ENCODE measurements at places on chromosomes 5 and 9.

- DNase-seq: no peak
Measured at GRCh38 chr5:31963358-31964006, 210.6 kb downstream of the GOLPH3 start.

DNA sequence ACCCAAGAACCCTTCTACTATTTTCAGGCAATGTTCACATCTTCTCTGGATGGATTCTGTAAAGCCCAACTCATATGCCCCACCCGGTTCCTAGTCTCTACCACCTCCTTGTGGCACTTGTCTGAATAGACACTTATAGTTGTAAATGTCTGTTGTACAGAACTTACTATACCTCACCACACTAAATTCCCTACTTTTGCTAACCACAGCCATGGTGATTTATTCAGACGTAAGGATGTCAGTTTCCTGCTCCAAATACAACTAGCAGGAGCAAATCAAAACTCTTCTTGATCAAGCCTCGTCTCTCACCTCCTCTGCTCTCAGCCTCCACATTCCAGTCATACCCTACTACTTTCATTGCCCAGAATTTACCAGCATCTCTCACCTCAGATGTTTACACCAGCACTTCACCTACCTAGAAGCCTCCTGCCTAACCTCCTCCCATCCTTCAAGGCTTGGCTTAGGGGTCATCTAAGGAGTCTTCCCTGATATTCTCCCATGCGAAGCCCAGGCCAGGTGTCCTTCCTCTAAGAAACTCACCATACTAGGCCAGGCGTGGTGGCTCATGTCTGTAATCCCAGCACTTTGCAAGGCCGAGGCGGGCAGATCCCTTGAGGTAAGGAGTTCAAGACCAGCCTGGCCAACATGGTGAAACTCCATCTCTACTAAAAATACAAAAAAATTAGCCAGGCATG is 75.5 kb downstream of the MAPKAP1 start:
- DNase-seq: no peak

- no peak for DNase-seq
Measured at GRCh38 chr9:99624499-99625233, 197.0 kb upstream of the NR4A3 start.

- no peak for DNase-seq
Measured at GRCh38 chr9:93580654-93581380, 4.4 kb downstream of the PHF2 start.

DNA sequence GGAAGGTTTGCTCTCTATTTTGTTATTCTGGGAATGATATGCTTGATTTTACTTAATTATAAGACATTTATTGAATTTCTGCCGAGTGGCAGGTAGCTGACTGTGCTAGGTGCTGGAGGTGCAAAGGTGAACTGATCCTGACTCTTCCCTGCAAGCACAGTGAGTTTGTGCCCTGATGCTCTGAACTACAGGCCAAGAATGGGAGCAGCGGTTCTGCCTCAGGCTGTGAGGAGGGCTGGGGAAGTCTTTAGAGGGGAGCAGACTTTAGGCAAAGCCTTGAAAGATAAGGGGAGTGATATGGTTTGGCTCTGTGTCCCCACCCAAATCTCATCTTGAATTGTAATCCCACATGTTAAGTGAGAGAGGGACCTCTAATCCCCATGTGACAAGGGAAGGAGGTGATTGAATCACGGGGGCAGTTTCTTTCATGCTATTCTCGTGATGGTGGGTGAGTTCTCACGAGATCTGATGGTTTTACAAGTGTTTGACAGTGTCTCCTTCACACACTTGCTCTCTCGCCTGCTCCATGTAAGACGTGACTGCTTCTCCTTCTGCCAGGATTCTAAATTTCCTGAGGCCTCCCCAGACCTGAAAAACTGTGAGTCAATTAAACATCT is 73.1 kb downstream of the NDFIP1 start:
- no peak for DNase-seq

GRCh38 chr5:98936948-98937715 is 8.3 kb upstream of the CHD1 start:
- DNase-seq: no peak

DNA sequence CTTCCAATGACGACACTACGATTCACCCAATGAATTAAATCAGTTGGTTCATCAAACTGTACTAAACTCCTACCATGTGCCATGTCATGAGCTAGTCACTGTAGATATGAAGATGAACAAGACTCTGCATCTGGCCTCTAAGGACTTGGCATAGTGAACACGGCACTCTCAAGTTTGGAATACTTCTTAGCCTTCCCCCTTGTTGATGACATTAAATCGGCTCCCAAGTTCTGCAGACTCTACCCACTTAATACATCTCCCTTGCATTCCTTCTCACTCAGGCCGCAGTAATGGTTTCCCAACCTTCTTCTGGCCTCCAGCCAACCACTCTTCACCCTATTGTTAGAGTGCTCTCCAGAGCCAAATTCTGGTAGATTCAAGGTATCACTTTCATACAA is 184.7 kb downstream of the MAPKAP1 start:
- DNase-seq: no peak

- no peak for DNase-seq
Measured at GRCh38 chr5:92730486-92730885, 850.5 kb downstream of the NR2F1-AS1 start.

DNA sequence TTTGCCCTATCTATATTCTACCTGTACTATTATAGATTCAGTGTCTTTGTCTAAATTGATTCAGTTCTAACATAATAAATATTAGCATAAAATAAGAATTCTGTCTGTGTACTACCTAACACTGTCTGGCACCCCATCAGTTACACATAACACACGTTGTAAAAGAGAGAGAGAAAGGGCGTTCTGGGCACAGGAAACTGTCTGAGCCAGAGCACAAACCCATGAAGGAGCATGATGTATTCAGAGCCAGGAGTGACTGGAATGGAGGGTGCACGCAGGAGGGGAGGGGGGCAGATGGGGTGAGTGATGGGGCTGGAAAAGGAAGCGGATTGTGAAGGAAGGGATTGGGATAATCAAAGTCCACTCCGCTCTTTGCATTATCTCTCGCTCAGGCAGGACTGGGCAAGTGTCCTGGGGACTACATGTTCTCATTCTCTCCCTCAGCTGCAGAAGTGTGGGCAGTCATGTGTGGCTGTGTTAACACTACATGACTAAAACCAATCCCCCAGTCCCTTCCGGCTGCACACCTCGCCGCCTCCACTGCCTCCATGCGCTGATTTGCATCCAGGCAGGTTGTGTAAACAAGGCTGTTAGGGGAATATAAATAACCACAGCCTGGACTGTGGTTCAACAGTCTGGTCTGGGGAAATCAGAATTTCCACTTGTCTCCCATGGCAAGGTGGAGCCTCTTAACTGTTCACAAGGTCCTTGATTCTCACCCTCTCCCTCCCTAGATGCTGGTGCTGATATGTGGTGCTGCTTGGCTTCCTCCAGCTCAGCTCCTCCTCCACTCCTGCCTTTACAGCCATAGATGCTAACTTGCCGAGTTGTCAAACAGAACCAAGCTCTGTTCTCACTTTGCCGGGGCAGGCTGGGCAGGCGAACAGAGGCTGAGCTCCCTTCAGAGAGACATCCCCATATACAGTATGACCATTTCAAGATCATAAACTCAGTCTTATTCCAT is 367.5 kb upstream of the BRINP1 start:
- DNase-seq: peak; percentile 49

DNA sequence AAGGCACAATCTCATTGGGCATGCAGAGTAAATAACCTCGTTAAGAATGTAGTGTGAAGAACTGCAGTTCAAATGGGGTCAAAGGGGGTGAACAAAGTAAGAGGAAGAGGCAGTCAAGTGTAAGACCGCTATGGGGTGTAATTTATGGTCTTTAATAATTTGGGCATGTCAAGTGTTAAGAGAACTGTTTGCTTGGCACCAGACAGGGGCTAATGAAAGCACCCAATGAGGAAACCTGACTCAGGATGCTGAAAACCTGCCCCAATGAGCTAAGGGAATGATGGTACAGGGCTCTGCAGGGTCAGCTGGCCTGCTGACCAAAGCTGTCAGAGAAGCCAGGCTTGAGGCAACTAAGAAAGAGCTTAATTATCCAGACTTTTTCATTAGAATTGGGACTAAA is 368.1 kb downstream of the DTWD2 start:
- no peak for DNase-seq

GRCh38 chr5:54717459-54717858 is 199.9 kb downstream of the SNX18 start:
- DNase-seq: no peak

DNA sequence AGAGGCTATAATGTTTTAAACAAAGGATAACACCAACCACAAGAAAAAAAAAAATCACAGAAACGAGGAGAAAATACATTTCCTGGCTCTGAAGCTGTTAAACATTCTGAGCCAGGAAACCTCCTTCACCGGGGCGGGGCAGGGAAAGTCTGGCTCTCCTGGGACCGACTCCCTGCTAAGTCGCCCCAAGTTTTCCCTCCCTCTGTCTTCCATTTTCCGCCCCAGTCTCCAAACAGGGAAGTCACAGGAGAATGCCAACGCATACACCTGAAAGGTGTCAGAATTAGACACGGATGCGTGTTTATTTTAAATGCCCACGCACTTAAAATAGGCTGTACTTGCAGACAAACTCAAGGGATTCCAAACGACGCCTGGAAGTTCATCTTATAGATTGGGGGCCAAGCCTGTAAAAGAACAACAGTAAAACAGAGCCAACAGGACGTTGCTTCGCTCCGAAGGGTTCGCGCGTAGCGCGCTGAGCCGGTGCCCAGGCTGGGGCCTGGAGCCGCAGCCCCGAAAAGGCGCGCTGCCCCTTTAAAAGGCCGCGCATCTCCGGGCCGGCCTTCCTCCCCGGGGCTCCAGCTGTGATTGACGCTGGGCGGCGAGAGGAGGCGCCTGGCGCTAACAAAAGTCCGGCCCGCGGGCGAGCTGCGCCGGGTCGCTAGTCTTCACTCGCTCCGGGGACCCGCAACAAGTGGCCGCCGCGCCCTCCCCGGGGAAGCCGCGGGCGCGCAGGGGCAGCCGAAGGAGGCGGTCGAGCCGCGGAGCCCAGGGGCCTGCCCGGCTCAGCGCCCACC is at the start of gene FBXL7:
Gene FBXL7, plus strand, starts transcription at position 653 of the 797 bp plus-strand sequence.
- peak; percentile 72 for DNase-seq

- no peak for DNase-seq
Measured at GRCh38 chr5:75366787-75367186, 29.8 kb downstream of the HMGCR start.

DNA sequence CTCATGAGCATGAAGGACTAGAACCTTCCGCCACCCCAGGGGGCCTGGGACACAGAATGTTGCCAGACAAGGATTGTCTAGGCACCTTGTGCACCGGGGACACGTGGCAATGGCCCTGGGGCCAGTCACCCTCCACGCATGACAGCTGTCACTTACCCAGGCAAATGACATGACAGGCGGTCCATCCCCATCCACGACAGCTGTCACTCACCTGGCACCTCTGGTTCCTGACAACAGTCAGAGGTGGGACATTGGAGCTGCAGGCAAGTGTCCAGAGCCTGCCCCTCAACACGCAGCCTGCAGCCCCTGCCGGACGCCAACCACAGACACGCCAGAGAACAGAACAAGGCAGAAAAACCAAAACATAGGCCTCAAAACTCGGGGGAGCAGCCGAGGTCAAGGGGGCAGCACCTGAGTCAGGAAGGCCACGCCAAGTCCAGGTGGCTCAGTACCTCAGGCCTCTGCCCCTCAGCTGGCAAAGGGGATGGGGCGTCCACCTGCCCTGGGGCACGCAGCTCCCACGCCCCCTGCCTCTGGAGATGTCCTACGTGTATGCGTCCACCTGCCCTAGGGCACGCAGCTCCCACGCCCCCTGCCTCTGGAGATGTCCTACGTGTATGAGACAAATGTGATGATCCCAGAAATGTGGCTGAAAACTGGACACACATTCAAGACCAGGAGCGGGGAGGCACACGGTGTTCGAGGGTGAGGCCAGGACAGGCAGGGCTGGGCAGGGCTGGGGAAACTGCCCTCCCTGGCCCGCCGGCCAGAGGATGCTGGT is 14.5 kb downstream of the VAV2 start:
- no peak for DNase-seq

- DNase-seq: no peak
Measured at GRCh38 chr9:93244101-93244500, 60.2 kb downstream of the WNK2 start.

DNA sequence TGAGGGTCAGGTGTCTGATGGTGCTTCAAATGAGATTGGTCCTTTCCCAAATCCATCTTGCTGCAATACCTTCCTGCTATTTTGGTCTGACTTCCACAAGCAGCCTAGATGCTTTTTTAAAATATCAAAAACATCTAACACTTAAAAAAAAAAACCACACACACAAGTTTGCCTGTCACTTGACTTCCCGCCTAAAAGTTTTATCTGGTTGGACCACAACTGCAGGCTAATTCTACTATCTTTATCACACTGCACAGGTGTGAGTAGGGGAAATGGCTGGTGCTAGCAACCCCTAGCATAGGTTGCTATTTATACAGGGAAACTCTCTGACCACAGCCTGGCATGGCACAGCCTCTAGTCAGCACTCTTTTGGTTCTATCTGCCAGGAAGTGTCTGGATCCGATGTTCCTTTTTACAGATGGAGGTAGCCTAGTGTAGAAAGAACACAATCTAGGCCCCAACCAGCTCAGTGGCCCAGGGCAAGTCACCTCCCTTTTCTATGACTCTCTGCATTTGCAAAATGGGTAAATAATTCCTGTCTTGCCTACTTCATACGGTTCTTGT is at the start of gene HEMGN:
Gene HEMGN, minus strand, starts transcription at position 92 of the 564 bp plus-strand sequence. Its CDS starts 36 bp downstream, at position 56.
- no peak for DNase-seq

GRCh38 chr5:120544043-120544442 is 79.9 kb downstream of the PRR16 start:
- no peak for DNase-seq

DNA sequence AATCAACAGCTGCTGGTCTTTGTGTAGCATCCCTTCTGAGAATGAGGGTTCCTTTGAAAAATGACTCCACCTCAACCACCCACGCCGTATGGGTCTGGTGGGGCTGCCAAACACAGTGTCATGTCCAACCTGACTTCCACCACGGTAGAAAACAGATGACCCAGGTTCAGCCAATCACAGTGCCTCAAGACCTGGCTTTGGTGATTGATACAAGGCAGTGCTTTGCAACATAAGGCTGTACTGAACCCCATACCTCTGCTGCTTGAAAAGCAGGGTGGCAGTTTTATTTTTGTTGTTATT is 11.5 kb upstream of the TGFBR1 start:
- DNase-seq: no peak

Data from ureter (tissue), 1 donor.